ENCODE measurements at places on chromosomes 4 and X. TPM values are rescaled to one million over a fixed set of nuclear protein-coding genes. Genes with fewer than 3 reads are reported as not detected.

GRCh38 chr4:87087420-87087819 is 133.0 kb downstream of the KLHL8 start:
- no peak for DNase-seq

DNA sequence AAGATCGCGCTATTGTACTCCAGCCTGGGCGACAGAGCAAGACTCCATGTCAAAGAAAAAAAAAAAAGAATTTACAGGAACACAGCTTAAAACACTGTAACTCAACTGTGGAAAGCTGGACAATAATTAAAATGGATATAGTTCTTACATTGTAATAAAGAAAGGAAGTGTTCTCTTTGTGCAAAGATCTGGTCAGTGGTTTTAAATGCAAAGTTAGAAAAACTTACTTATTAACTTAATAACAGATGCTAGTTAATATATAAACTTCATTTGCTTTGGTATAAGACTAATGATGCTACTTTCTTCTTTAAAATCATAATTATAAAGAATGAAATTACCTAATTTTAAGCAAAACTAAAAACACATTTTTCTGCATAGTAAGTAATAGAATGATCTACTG is 2024.1 kb upstream of the TENM3 start:
- DNase-seq = no peak

GRCh38 chrX:32673193-32673592 is 538.2 kb downstream of the DMD start:
- DNase-seq = no peak

DNA sequence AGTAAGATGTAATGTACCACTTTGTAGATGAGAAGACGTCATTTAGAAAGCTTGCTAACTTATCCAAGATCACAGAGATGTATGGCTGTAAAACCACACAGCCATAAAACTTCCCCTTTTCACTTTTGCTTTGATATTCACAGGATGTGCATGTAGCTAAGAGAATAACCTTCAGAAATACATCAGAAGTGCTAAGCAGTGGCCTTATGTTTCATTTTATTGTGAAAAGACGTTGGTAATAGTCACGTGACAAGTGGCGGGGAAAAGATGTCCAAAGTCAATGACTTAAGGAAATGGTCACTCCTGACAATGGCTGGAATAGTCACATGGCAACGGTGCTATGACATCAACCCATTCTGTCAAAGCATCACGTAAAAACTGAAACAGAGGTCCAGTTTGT is 12.9 kb upstream of the WDR17 start:
- peak; percentile 22 for DNase-seq

DNA sequence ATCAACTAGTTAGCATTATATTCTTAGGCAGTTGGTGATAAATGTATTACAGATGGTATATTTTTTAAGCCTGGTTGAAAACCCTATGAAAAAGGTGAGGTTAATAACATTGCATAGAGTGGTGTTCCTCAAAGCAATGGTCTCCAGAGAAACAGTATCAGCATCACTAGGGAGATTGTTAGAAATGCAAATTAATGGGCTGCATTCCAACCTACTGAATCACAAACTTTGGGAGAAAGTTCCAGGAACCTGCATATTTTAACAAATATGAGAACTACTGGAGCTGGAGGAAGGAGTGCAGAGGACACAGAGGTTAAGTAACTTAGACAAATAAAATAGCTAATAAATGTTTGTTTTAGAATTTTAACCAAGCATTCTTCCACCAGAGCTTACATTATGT is 166.9 kb upstream of the PCDH10 start:
- no peak for DNase-seq

GRCh38 chrX:9555354-9555753 is 90.5 kb downstream of the TBL1X start:
- no peak for DNase-seq

DNA sequence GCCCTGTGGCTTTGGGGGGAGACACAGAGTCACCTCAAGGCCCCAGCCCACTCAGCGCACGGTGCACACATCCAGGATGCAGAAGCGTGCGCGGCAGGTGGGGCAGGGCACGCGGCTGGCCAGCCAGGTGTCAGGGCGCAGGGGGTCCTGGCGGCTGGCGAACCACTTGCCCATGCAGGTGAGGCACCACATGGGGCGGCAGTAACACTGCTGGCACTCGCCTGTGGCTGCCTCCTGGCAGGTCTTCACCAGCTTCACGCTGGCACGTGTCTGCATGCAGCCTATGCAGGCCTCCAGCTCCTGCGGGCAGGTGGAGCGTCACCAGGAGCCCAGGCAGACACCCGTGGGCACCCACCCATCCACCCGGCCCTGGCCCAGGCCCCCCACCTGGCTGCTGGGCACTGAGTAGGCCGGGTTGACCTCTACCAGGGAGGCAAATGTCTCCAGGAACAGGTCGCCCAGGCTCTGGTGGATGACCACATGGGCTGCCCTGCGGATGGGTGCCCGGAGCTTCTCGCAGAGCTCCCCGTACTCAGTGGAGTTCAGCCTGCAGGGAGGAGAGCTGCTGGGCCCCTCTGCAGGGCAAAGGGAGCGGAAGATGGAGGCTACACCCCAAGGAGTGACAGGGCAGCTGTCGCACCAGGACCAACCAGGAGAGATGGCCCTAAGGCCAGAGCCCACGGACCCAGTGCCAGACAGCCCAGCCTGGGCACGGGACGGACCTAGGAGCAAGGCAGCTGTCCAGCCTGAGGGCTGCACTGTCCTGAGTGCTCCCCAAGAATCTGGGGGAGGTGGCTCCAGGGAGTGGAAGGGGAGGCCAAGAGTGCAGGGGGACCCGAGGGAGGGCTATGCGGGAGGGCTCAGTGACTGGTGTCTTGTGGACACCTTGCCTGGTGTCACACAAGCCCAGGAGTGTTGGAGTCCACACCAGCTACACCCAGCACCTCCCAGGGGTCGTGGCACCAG is 3.7 kb downstream of the TMEM129 start:
- no peak for DNase-seq

STPG2 gene
- polyA plus RNA-seq = 0.17 TPM

ZNF182 gene
- 3.0 TPM for polyA plus RNA-seq

MMRN1 gene
- 1.0 TPM for polyA plus RNA-seq

TMSB15A gene
- not detected for polyA plus RNA-seq

H2BW2 gene
- not detected for polyA plus RNA-seq

KIAA0232 gene
- not detected for polyA plus RNA-seq

STX18 gene
- 17.3 TPM for polyA plus RNA-seq
